ENCODE measurements at places on chromosomes 11 and 22.

DNA sequence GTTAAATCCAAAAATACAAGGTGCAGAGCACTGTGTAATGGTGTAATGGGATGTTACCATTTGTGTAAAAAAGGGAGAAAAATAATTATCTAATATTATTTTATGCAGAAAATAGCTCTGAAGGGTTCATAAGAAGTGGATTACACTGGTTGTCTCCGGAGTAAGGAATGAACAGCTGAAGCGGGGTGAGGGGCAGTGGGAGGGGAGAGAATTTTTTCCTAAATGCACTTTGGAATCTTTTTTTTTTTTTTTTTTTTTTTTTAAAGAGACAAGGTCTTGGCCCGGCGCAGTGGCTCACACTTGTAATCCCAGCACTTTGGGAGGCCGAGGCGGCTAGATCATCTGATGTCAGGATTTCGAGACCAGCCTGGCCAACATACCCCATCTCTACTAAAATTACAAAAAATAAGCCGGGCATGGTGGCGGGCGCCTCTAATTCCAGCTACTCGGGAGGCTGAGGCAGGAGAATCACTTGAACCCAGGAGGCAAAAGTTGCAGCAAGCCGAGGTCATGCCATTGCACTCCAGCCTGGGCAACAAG lies 6.8 kb upstream of the POLR3H start:
- DNase-seq: no peak

- DNase-seq: peak; percentile 95
Measured at GRCh38 chr22:27115816-27116256, 458.4 kb downstream of the MIAT start.

GRCh38 chr11:37896016-37896415 lies 1298.0 kb upstream of the RAG2 start:
- no peak for DNase-seq

DNA sequence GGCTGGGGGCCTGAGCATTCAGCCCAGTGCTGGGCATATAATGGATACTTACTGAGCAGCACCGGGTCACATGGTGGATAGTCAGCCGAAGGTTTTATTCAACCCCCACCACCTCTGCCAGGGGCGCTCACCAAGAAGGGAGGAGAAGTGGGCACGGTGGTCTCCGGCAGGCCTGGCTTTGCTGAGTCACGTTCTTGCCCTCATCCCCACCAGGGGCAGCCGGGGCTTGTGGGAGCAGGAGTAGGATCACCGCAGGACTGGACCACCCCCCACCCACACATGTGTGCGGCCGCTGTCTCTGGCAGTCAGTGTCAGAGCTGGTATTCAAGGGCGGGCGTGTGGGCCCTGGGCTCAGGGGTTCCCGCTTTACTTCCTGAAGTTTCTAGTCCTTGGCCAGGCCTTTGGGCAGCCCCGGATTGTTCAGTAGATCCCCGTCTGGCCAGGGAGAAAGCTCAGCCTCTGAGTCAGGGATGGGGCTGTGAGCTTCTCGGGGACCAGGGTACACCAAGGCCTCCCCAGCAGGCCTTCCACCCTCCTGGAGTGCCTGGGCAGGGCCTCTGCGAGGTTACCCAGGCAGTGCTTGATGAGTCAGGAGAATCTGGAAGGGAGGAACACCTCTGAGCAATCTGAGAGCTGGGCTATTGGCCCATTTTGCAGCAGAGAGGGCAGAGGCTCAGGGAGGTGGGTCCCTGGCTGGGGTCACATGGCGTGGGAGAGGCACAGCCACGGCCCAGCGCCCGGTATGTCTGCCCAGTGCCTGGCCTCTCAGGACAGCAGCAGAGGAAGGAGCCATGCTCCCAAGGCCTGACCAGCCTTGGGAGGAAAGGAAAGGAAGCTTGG lies 60.6 kb downstream of the RTL6 start:
- DNase-seq: no peak

DNA sequence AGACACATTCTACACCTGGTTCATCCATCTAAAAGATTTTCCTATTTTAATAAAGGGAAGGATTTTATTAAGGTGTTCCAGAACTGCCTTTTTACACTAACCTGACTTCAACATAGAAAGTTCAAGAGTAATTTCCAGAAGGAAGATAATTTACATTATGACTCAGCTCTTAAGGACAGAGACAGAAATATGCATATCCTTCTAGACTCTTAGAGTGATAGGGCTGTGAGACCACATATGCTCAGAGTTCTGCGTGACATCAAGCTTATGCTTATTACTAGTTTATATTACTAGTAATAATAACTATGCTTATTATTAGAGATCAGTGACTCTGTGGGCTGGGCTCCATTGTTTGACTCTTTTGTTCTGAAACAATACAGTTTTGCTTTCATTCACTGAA lies 4.6 kb downstream of the PDGFD start:
- no peak for DNase-seq

DNA sequence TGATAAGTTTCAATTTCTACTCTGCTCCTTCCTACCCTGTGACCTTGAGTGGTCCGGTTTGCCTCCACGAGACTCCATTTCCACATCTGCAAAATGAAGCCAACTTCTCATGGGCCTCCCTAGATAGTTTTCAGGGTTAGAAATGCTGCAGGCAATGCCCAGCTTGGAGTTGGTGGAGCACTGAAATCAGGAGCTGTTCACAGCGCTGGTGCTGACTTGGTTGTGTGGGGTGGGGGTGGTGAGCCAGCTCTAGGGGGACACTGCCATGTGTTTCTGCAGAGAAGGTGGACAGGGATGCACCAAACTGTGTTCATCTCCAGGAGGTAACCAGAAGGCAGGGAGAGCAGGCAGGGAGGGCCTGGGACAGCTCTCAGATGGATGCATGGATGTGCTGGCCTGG lies 37.0 kb downstream of the SGSM1 start:
- DNase-seq: no peak

DNA sequence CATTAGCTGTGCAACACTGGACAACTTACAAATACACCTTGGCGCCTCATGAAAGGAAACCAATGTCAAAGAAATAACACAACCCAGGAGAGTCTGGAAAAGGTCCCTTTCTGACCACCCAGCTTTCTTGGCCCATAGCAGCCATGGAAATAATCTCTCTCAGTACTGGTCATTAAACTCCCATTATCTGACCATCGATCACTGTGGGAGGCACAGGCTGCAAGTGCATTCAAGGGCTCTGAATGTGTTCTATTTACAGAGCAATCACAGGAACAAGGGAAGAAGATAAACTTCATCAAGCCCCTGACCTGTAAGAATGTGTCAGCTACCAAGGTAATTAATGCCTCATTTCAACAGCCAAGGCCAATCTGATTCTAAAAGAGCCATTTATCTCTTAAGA lies 40.1 kb downstream of the CTSC start:
- DNase-seq: no peak

DNA sequence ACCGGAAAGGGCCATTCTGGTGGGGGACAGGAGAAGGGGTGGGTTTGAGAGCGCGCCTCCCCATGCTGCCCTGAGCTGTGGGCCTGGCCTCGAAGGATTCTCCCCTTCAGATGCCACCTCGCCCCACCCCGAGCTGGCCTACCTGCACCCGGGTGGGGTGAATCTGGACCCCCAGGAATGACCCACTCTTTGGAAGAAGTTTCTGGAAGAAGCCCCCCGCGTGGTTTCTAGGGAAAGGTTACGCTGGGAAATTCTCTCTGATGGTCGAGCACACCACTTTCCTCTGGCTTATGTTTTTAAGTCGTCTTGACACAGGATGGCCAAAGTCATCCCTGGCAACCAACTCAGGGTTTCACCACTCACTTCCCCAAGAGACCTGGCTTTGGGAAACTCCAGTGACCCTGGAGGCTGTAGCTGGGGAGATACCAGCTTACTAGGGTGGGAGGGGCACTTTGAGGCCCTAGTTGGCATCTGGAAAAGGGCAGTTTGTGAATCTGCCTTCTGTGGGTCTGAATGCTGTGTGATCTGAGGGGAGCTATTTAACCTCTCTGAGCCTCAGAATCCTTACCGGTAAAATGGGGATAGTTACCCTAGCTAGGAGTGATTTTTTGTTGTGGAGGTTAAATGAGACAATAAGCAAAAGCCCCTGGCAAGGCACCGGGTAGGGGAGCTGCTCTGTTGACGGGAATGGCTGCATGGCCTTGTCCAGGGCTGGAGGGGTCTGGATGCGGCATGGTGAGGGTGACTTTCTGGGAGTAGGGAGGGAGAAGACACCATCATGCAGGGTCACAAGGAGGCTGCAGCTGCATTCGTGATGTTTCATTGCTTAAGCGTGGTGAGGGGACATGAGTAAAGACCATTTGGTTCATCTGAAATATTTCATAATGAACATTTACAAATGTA lies 45.3 kb upstream of the ACCSL start:
- DNase-seq: no peak

DNA sequence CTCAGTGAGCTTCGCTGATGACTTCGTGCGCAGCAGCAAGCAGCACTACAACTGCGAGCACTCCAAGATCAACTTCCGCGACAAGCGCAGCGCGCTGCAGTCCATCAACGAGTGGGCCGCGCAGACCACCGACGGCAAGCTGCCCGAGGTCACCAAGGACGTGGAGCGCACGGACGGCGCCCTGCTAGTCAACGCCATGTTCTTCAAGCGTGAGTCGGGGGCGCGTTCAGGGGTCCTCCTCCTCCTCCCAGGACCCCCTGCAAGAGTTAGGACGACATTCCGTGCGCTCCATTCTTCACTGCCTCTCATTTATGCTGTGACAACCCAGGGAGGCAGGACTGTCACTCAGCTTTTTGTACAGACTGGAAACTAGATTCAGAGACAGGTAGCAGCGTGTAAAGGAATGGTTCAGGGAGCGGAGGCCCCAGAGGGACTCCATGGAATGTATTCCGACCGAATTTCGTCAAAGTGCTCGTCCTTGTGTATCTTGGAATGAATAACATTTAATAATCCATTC lies 4.8 kb downstream of the SERPINH1 start:
- DNase-seq: no peak

All from HS-27A (cell line).